ENCODE measurements at places on chromosomes 11 and 22. TPM values are rescaled to one million over a fixed set of nuclear protein-coding genes. Genes with fewer than 3 reads are reported as not detected.
A peak's percentile ranks its signal among the peaks of the same experiment; 100 is the strongest.

Gene FAM111B
- 66.2 TPM for total RNA-seq

- H3K27me3 ChIP-seq: no peaks in the 10 kb centered on the region
- no peak for DNase-seq
- H3K4me3 ChIP-seq: no peak overlapping the region
- H3K27ac ChIP-seq: no peak overlapping the region
Measured at GRCh38 chr11:64136765-64137441, 29.0 kb downstream of the MACROD1 start.

- no peak overlapping the region for H3K27ac ChIP-seq
- H3K36me3 ChIP-seq: no peaks in the 10 kb centered on the region
- no peaks in the 10 kb centered on the region for H3K27me3 ChIP-seq
- H3K4me1 ChIP-seq: no peaks in the 10 kb centered on the region
- no peak for DNase-seq
Measured at GRCh38 chr22:44385781-44386180, 73.0 kb upstream of the SHISAL1 start.

Gene RASSF10
- total RNA-seq: not detected

Gene EHF
- total RNA-seq: not detected

GRCh38 chr11:91660036-91660435, 564.6 kb upstream of the FAT3 start:
- H3K36me3 ChIP-seq: no peaks in the 10 kb centered on the region
- H3K27me3 ChIP-seq: no peaks in the 10 kb centered on the region
- DNase-seq: no peak
- H3K27ac ChIP-seq: no peak overlapping the region

Gene PAAF1
- total RNA-seq: 19.6 TPM

Gene NUDT8
- total RNA-seq: 18.6 TPM

GRCh38 chr11:94325681-94326080, 21.3 kb downstream of the IZUMO1R start:
- no peaks in the 10 kb centered on the region for H3K36me3 ChIP-seq
- H3K4me1 ChIP-seq: no peaks in the 10 kb centered on the region
- no peak overlapping the region for H3K4me3 ChIP-seq
- no peak overlapping the region for H3K27ac ChIP-seq

GRCh38 chr11:128290106-128290840, 297.1 kb downstream of the ETS1 start:
- H3K4me1 ChIP-seq: peaks cover 90% of the 10 kb centered on the region
- H3K27me3 ChIP-seq: no peaks in the 10 kb centered on the region
- peak overlapping the region; percentile 96 for H3K4me3 ChIP-seq
- DNase-seq: peak; percentile 87

- no peaks in the 10 kb centered on the region for H3K27me3 ChIP-seq
- H3K4me1 ChIP-seq: no peaks in the 10 kb centered on the region
- no peak overlapping the region for H3K27ac ChIP-seq
Measured at GRCh38 chr22:46979506-46979905, 217.1 kb downstream of the TBC1D22A start.

GRCh38 chr11:21659961-21660360, 532.9 kb upstream of the ANO5 start:
- no peak overlapping the region for H3K27ac ChIP-seq
- no peaks in the 10 kb centered on the region for H3K4me1 ChIP-seq
- no peaks in the 10 kb centered on the region for H3K27me3 ChIP-seq
- no peak overlapping the region for H3K4me3 ChIP-seq
- no peaks in the 10 kb centered on the region for H3K36me3 ChIP-seq

- peaks cover 2% of the 10 kb centered on the region for H3K36me3 ChIP-seq
- DNase-seq: no peak
- no peak overlapping the region for H3K4me3 ChIP-seq
- H3K27me3 ChIP-seq: peaks cover 4% of the 10 kb centered on the region
Measured at GRCh38 chr11:71316701-71317100, 64.3 kb upstream of the SHANK2 start.

- peaks cover 88% of the 10 kb centered on the region for H3K4me1 ChIP-seq
- DNase-seq: no peak
- no peaks in the 10 kb centered on the region for H3K27me3 ChIP-seq
- H3K27ac ChIP-seq: peak overlapping the region; percentile 11
Measured at GRCh38 chr22:44680481-44680894, 21.5 kb upstream of the PRR5 start.

DNA sequence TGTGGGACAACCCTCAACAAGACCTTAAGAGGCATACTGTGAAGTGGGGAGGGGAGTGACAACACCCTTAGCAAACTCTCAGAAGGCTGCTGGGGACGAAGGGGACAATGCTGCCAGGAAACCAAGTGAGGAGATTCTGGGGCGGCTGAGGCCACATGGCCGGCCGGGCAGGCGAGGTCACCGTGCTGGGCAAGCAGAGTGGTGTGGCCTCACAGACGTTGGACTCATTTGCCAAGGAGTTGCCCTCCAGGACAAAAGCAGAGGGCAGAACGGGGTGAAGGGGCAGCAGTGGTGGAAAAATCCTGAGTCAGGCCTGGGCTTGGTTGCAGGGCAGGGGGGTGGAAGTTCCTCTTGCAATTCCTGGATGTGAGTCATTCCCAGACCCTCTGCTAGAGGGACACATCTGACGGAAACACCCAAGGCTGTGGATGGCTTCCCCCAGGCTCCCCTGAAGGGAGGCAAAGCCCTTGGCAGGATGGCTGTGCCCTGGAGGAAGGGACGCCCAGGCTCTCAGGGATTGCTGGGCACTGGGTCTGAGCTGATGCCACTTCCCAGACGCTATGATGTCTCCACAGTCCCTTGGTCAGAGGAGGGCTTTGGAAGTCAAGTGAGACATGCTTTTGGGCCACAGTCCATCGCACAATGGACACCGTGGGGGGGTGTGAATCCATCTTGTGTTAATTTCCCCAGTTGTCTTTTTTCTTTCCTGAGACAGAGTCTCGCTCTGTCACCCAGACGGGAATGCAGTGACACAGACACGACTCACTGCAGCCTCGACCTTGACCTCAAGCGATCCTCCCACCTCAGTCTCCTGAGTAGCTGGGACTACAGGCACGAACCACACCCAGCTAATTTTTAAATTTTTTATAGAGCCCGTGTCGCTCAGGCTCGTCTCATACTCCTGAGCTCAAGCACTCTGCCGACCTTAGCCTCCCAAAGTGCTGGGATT, 16.2 kb upstream of the SHANK3 start:
- no peak overlapping the region for H3K4me3 ChIP-seq
- H3K36me3 ChIP-seq: no peaks in the 10 kb centered on the region
- DNase-seq: no peak
- H3K27ac ChIP-seq: no peak overlapping the region
- peaks cover 2% of the 10 kb centered on the region for H3K4me1 ChIP-seq
- H3K27me3 ChIP-seq: peaks cover 7% of the 10 kb centered on the region

Gene OR4C12
- not detected for total RNA-seq

Gene SELENOH
- 210 TPM for total RNA-seq

GRCh38 chr11:22203281-22203680, 10.4 kb downstream of the ANO5 start:
- no peaks in the 10 kb centered on the region for H3K4me1 ChIP-seq
- no peaks in the 10 kb centered on the region for H3K36me3 ChIP-seq
- no peak overlapping the region for H3K27ac ChIP-seq
- no peaks in the 10 kb centered on the region for H3K27me3 ChIP-seq
- no peak overlapping the region for H3K4me3 ChIP-seq

GRCh38 chr11:117535201-117535849, 207.7 kb downstream of the CEP164 start:
- H3K4me1 ChIP-seq: no peaks in the 10 kb centered on the region
- peaks cover 2% of the 10 kb centered on the region for H3K27me3 ChIP-seq
- no peak for DNase-seq
- no peaks in the 10 kb centered on the region for H3K36me3 ChIP-seq

Gene LRRC32
- total RNA-seq: 0.32 TPM

Gene PATE3
- total RNA-seq: not detected

Gene IGLL1
- not detected for total RNA-seq

GRCh38 chr11:31397239-31397834, 27.7 kb downstream of the DNAJC24 start:
- no peak overlapping the region for H3K27ac ChIP-seq
- peaks cover 8% of the 10 kb centered on the region for H3K36me3 ChIP-seq
- no peak overlapping the region for H3K4me3 ChIP-seq
- H3K4me1 ChIP-seq: no peaks in the 10 kb centered on the region
- DNase-seq: no peak

Gene MS4A6A
- not detected for total RNA-seq

Data from activated CD8-positive, alpha-beta T cell treated with anti-CD3 and anti-CD28 coated beads, Interleukin-2, amount 10 ng/mL, durations not matched to agents 7 days and 5 days (primary cell).